Coronary artery (tissue), 2 donors: ENCODE measurements at places on chromosomes 2 and 18.

GRCh38 chr2:67650291-67651133 is 253.4 kb downstream of the ETAA1 start:
- DNase-seq = peak; percentile 92

GRCh38 chr2:233974530-233975071 is 57.4 kb downstream of the TRPM8 start:
- DNase-seq = no peak

DNA sequence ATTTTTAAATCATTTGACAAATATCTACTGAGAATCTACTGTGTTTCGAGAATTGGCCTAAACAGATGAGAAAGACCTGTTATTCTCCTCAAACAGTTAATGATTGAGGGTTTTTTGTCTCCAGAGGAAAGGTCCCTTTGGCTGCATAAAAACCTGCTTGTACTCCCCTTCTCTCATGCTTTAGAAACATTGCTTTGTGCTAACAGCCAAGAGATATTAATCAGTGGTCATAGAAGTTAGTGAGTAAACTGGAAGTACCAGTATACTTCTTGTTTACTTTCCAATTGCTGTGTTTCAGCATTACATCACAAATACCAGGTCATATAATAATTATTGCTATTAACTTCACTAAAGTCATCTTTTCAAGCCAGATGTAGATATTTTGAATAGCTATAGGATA is 34.1 kb downstream of the ITGB6 start:
- no peak for DNase-seq

DNA sequence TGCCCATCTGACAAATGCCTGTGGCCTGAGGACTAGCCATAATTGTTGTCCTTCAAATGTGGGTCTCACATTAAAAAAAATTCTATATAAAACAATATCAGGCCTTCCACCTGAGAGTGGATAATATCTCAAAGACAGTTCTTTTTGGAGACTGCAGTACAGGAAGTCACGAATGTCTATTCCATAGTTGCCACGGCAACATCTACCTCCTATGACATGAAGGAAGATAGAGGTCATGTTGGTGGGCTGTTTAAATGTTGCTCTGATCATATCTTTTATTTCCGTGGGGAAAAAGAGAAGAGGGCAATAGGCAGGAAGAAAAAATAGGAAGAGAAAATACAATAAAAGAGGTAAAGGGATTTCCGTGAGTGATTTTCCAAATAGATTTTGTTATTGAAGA is 151.8 kb downstream of the ARL6IP6 start:
- DNase-seq = no peak

DNA sequence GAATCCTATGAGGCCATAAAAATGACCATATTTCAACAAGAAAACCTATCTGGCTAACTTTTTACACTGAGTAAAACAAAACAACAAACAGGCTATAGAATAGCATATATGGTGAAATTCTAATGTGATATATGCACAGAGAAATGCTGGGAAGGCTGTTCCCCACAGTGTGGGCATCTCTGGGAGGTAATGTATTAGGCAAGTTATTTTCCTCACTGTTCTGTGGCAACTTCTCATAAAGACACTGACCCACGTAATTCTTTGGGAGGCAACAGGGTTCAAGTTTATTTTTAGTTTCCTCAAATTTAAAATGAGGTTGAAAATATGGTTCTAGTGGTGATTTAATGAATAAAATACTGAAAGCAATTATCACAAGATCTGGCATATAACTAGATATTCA is 46.7 kb downstream of the RNU4ATAC start:
- no peak for DNase-seq

GRCh38 chr2:134835471-134835870 is 2.9 kb upstream of the ACMSD start:
- DNase-seq = no peak

- no peak for DNase-seq
Measured at GRCh38 chr2:100580367-100581276, 17.8 kb downstream of the PDCL3 start.
